Bronchial epithelial cell (primary cell): ENCODE measurements at places on chromosomes 7 and 10.
A peak's percentile ranks its signal among the peaks of the same experiment; 100 is the strongest.

GRCh38 chr10:22364407-22365140 lies 19.3 kb downstream of the SPAG6 start:
- no peak for DNase-seq

DNA sequence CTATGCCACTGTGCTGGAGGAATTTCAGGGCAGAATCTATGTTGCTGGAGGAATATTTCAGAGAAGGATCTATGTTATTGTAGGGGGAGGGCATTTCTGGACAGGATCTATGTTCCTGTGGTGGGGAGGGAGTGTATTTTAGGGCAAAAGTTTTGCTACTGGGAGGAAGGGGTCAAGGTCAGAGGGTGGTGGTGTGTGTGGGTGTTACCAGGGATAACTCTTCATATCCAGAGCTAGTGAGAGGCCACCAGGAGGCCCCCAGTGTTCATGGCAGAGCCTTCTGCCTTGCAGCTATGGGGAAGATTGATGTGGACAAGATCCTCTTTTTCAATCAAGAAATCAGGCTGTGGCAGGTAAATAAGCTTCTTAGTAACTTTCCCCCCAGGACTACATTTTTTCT lies 2.0 kb upstream of the STRA8 start:
- DNase-seq, result no peak

GRCh38 chr10:9634466-9634865 lies 1383.2 kb upstream of the CELF2 start:
- peak; percentile 75 for DNase-seq

DNA sequence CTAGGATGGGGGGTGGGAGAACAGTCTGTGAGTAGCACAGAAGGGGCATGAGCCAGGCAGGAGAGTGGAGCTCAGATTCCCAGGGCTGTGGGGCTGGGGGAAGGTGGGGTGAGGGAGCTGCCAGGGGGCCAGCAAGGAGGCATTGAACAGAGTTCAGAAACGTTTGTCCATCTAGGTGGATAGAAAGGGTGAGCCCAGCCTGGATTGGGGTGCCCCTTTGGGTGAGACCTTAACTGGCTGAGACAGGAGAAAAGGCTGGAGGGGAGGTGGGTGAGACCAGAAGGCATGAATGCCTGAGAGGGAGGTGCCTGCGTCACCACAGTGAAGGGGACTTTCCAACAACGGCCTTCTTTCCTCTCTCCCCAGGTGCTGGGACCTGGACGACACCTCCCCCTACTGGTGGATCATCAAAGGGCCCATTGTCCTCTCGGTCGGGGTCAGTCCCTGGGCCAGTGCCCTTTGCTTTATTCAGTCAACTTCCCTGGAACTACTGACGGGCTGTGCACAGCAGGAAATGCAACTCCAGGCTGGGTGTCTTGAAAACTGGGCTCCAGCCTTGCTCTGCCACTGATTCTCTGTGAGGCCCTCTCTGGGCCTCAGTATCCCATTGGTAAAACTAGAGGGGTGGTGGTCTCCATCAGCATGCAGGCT lies 11.0 kb downstream of the GHRHR start:
- peak; percentile 48 for DNase-seq
